T-helper 2 cell (primary cell): ENCODE measurements at places on chromosomes 3 and 15.

GRCh38 chr3:31002730-31003129 lies 108.3 kb upstream of the GADL1 start:
- DNase-seq = peak; percentile 20

- DNase-seq = no peak
Observed at GRCh38 chr3:177476921-177477435, 279.7 kb upstream of the TBL1XR1 start.

GRCh38 chr15:85723960-85724945 lies 70.5 kb downstream of the KLHL25 start:
- no peak for DNase-seq

GRCh38 chr3:79937567-79937966 lies 169.8 kb upstream of the ROBO1 start:
- no peak for DNase-seq

DNA sequence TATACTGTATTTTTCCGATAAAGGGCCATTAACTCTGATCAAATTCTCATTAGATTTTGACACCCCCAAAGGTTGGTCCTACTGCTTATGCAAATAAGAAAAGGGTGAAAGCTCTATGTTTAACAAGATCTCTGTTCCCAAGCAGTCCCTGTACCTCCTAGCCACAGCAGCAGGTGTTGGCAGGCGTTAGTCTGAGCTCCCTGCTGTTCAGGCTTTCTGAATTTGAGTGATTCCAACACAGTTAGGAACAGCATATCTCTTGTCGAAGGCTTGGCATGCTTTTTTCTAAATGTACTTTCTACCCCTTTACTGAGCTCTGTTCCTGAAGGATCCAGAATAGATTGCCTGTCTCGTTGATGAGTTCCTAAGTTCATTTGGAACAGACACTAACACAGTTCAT lies 42.3 kb downstream of the MITF start:
- no peak for DNase-seq

DNA sequence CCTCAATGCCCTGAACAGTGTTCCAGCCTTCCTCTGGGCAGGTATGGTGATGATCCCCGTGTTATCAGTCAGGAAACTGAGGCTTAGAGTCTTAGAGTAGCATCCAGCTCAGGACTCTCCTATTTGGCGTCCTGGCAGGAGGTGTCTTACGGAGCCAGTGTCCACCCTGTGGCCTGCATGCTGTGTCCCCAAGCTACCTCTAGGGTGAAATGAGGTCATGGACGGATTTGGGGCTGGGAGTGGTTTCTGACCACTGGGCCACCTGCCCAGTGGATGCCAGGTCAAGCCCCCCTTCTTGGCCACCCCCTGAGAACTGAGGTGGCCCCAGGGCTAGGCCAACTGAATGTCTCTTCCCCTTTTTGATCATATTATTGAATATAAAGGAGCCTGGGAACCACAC lies 27.2 kb upstream of the SLC6A6 start:
- no peak for DNase-seq

DNA sequence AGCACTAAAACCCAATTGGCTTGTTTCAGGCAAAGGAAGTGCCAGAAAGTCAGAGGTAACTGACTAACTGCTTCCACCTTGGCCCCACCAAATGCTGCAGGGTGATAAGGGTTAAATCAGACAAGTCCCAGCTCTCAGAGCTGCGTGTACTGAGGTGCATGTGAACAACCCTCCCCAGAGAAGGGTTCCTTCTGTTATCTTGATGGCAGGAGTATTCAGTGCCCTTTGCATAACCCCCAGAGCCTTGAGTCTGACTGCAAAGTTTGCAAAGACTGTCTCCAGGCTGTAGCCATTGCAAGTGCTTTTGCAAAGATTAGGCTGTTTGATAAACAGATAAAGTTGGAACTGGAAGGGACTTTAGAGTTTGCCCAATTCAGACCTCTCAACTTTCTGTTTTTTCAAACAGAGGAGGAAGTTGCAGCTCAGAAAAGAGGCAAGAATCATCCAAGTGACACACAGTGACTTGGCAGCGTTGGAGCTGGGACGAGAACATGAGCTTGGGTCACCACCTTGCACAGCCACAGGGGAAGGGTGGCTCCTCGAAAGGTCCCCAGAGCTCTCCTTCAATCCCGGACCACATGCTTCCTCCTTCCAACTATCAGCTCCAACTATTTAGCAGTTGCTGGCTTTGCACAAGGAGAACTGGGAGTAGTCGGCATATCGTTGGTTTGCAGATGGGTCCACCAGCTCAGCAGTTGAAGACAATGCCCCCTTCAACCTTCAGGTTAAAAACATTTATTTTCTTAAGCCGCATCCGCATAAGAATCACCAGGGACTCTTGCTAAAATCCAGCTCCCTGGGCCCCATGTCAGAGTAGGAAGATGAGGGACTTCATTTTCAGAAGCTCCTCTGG lies 224.8 kb upstream of the HES1 start:
- DNase-seq = no peak

DNA sequence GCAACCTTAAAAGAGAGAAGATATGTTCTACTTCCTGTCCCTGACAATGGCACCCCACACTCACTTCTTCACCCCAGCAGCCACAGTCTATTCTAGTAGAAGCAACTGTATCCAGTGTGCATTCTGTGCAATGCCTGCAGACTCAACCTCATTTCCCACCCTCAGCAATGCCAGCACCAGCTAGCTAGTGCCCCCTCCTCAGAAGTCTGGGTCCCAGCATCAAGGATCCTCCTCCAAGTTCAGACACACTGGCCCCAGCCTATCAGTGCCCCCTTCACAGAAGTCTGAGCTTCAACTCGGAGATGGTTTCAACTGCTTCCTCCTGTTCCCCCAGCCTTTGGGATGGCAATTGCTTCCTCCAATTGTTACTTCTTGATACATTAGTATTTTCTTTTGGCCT lies 268.3 kb downstream of the MEX3B start:
- DNase-seq = no peak

- no peak for DNase-seq
Observed at GRCh38 chr15:74709011-74709410, 13.2 kb upstream of the EDC3 start.

GRCh38 chr15:52220937-52221660 lies 29.9 kb upstream of the GNB5 start:
- no peak for DNase-seq

DNA sequence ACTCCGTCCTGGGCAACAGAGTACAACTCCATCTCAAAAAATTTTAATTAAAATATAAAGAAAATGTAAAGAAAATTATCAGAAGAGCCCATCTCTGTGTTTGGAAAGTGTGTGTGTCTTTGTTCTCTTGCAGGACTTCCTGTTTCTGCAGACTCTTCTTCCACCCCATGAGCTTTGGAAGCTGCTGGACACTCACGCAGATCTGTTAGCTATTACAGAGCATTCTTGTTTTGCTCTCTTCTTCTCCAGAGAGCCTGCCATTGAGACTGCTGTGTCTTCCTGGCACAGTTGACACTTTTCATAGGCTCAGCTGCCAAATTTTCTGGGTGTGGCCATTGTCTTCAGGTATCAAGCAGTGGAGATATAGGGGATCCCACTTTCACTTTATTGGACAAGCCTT lies 6.0 kb upstream of the CCR8 start:
- DNase-seq = no peak

DNA sequence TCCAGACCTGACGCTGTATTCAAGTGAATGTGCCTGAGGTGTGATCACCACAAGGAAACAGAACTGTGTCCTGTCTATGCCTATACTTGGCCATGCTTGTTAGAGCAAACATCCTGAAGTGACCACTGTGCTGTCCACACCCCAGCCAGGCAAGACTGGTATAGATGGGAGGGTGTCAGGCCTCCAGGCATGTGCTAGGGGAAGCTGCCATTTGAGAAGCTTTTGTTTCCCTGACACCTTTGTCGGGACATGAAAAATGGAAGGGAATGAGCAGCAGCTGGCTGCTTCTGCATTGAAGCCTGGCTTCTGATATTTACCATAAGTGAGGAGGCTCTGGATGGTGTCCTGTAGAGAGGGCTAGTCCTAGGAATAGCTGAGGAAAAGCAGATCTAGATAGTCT lies 106.2 kb downstream of the CPNE4 start:
- no peak for DNase-seq

DNA sequence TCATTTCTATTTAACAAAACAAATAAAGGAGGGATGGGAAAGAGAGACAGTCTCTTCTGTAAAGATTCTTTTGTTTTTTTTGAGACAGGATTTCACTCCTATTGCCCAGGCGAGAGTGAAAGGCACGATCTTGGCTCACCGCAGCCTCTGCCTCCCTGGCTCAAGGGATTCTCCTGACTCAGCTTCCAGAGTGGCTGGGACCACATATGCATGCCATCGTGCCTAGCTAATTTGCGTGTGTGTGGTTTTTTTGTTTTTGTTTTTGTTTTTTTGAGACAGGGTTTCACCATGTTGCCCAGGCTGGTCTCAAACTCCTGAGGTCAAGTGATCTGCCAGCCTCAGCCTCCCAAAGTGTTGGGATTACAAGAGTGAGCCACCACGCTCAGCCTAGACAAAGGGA lies 23.3 kb downstream of the STAG1 start:
- no peak for DNase-seq

- DNase-seq = no peak
Observed at GRCh38 chr3:67500709-67501108, 153.7 kb downstream of the SUCLG2 start.

GRCh38 chr15:92391640-92392039 lies 2.0 kb upstream of the ST8SIA2 start:
- DNase-seq = no peak

GRCh38 chr3:53700441-53700840 lies 145.8 kb downstream of the CHDH start:
- DNase-seq = no peak

GRCh38 chr3:124540550-124541211 lies 189.6 kb upstream of the UMPS start:
- DNase-seq = no peak

- no peak for DNase-seq
Observed at GRCh38 chr3:194476784-194477183, 10.0 kb downstream of the ATP13A3 start.

DNA sequence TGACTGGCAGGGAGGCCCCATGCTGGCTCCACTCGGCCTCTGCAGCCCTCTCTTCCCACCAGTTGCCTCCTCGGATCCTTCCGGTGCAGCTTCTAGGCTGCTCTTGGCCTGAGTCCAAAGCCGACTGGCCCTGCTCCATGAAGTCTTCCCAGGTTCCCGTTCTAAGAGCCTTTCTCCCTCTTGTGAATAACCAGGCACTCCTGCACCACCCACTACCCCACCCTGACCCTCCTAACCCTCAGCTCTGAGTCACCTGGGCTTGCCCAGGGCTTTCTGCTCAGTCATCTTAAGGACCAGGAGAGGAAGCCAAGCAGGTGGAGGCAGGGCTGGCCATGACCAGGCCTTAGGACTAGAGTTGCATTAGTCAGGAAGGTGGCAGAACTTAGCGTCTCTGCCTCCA lies 28.1 kb upstream of the CNBP start:
- DNase-seq = no peak

DNA sequence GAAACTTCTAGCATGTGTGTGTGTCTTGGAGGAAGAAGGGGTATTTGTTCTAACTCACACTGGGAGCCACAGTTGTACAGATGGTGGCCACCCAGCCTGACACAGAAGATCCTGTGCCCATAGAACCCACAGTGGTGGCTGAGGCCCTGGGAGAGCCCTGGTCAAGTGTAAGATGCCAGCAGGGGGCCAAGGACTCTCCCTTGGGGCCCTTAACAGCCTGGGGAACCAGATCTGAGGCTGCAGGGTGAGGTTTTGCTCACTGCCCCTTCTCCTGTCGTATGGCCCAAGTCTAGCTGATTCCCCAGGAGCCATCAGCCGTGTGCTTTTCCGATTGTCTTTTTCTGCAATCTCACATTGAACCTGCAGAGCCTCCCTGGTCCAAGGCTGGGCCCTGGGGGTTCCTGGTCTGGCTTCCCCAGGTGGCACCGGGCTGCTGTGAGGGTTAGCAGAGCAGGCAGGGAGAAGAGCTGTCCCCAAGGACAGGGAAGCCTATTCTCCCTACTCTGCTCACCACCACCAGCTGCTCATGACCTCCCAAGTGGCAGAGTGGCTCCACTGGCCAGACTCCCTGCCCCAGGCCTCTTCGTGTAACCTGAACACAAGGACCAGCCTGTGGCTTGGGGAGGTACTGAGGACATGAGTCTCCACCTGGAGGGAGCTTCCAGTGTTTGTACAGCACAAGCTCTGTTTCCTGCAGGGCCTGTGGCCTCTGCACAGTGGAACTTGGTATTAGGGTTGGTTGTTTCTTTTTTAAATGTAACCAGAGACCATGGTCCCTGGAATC lies 51.9 kb downstream of the CA12 start:
- DNase-seq = no peak

DNA sequence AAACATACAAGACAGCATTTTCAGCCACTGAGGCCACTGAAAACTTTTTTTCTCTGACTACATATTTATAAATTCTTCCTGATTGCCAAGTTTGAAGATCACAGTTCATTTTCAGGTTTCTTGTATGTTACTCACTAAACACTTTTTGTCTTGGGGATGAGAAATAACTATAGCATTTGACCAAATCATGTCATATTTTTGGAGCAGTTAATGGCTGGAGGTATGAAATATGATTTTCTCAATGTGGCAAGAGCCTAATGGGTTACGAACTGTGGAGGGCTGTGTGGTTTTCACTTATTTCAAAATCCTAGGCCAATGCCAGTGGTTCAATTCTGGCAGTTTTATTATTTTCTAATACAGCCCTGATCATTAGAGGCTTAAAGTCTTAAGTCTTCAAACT lies 64.4 kb downstream of the USP13 start:
- DNase-seq = no peak

DNA sequence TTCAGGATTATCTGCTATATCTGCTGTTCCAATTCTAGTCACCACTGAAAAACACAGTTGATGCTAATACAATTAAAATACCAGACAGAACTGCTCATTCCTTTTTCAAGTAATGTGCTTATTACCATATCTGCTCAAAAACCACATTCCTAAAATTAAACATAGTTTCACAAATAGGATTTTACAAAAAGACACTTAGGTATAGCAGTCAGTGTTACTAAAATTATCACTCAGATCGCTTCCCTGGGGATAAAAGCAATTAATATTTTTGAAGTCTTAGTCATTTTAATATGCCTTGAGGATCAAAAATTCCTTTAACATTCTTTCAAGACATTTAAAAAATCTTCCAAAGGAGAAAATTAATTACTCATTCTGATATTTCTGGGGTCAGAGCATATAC lies 71.5 kb downstream of the RAD18 start:
- no peak for DNase-seq

- DNase-seq = no peak
Observed at GRCh38 chr3:139187648-139188047, 143.0 kb upstream of the PRR23C start.

DNA sequence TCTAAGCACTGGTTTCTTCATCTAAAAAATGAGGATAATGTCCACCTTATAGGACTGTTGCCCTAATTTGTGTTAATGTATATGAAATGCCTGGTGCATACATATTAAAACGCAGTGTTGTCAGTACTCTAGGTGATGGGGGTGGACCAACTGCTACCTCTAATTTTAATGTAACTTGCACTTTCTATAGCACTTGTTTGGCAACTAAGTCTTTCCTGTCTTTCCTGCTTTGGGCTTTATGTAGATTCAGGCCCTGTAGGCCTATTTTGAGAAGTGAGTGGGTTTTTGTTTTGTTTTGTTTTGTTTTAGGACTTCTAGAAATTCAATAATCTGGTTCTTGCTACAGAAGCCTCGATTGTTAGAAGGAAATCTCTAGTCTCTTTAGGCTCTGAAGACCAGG lies 21.2 kb downstream of the SLC7A14 start:
- no peak for DNase-seq

- DNase-seq = no peak
Observed at GRCh38 chr15:70566047-70566835, 197.1 kb downstream of the UACA start.
